ENCODE measurements at places on chromosomes 7 and 10.

GRCh38 chr10:42623929-42624328 lies 14.4 kb downstream of the ZNF33B start:
- DNase-seq, result no peak

DNA sequence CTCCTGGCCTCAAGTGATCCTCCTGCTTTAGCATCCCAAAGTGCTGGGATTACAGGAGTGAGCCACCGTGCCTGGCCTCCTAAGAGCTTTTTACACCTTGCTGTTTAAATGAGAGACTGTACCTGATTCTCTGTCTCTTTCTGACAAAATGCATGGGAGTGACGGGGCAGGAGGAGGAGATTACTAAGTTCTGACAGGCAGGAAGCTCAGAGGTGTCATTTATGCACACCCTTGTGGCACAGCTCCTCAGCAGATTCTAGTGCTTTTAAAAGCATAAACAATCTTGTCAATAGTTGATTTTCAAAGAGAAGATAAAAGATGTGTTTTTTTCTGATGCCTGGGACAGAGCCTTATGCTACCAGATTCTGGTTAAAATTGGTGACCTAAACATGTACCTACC lies 39.7 kb upstream of the STEAP4 start:
- DNase-seq, result no peak

DNA sequence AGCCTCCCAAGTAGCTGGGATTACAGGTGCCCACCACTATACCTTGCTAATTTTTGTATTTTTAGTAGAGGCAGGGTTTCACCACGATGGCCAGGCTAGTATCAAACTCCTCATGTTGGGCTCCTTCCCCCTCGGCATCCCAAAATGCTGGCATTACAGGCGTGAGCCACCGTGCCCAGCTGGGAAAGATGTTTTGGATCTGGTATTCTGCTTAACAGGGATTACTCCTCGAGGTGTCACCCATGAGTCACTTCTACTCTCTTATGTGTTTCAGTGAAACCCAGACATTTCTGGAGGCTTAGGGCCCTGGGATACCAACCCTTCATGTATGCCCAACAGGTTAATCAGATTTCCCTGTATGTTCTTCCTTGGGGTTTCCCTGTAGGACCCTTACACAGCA lies 11.8 kb upstream of the OPN4 start:
- no peak for DNase-seq

GRCh38 chr7:4210821-4211220 lies 471.3 kb upstream of the FOXK1 start:
- no peak for DNase-seq

DNA sequence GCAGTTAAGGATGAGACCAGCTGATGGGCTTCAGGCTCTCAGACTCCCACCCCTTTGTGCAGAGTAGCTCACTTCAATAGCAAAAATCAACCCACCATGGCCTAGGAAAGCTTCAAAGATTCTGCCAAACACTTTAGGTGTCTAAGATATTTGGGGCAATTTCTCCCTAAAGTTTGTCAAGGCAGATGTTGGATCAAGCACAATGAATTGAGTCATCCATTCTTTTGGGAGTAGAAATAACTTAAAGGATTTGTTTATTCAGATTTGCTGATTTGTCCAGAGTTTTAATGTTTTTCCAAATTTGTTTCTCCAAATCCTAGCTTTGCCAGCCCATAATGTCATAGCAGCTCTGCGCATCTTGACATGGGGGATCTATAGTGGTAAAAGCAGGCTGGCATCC lies 855.1 kb downstream of the LRMDA start:
- DNase-seq, result no peak

GRCh38 chr7:149714081-149714909 lies 59.1 kb downstream of the ZNF467 start:
- peak; percentile 81 for DNase-seq

DNA sequence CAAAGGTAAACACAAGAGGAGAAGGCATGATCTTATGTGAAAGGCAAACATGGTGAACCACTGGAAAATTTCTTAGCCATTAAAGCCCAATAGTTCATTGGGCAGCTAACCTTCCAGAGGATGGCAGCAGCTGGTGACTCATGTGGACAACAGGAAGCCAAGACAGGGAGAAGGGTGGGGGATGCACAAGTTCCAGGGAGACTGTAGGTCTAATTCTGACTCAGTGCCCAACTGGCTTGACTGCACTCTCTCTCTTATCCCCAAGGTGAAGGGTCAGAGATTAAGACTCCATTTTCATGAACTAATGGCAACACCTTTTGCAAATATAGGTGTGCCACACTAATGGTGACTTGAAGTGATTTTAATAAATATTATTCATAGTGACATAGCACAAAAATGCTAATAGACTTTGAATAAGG lies 47.9 kb upstream of the SLC35B4 start:
- no peak for DNase-seq

DNA sequence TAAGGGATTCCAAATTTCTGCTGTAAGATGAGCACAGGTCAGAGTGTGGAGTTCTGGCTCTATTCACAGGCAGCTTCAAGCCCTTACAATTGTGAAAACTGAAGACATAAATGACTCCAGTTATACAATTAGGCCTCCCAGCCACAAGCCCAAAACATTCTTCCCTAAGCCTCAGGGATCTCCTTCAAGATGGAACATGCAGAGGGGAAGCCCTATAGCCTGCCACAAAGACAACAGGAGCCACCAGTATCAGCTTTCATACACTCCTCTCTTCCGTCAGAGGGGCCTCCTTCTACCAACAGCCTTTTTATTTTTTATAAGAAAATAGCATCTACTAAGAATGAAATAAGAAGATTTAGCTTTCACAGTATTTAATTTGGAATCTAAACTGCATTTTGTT lies 46.5 kb downstream of the DLD start:
- DNase-seq, result no peak

GRCh38 chr10:30928742-30929141 lies 102.9 kb downstream of the ZNF438 start:
- no peak for DNase-seq
